ENCODE measurements at places on chromosomes 2 and 18. TPM values are rescaled to one million over a fixed set of nuclear protein-coding genes. Genes with fewer than 3 reads are reported as not detected.

FOSL2 gene
- 251 TPM for total RNA-seq

GAREM2 gene
- total RNA-seq, result 6.0 TPM

CYP1B1 gene
- 6.7 TPM for total RNA-seq

HADHB gene
- 64.2 TPM for total RNA-seq

CPO gene
- 0.32 TPM for total RNA-seq

RAX gene
- not detected for total RNA-seq

HADHA gene
- 83.8 TPM for total RNA-seq

SYT4 gene
- not detected for total RNA-seq

DUSP2 gene
- 24.2 TPM for total RNA-seq

SULT1C4 gene
- total RNA-seq, result not detected

STAT4 gene
- total RNA-seq, result 114 TPM

TUBB6 gene
- 0.70 TPM for total RNA-seq

FAM110C gene
- 2.4 TPM for total RNA-seq

MRPS5 gene
- 62.8 TPM for total RNA-seq

TCF7L1 gene
- total RNA-seq, result not detected

MYOM1 gene
- total RNA-seq, result 5.6 TPM

SLC35G4 gene
- not detected for total RNA-seq

ABCG8 gene
- not detected for total RNA-seq

TIGD1 gene
- 21.0 TPM for total RNA-seq

KRTCAP3 gene
- 27.1 TPM for total RNA-seq

ST8SIA5 gene
- total RNA-seq, result 0.02 TPM

EVA1A gene
- not detected for total RNA-seq

SCN3A gene
- total RNA-seq, result 0.08 TPM

PROC gene
- not detected for total RNA-seq

ZSWIM2 gene
- not detected for total RNA-seq

FKBP7 gene
- 1.4 TPM for total RNA-seq

PRLH gene
- not detected for total RNA-seq

ATP6V1C2 gene
- total RNA-seq, result not detected

STAT1 gene
- total RNA-seq, result 1,142 TPM

CHRNG gene
- total RNA-seq, result not detected

EPAS1 gene
- 10.3 TPM for total RNA-seq

CACNB4 gene
- total RNA-seq, result 0.58 TPM

SULT1C2 gene
- not detected for total RNA-seq

QPCT gene
- total RNA-seq, result 0.66 TPM

ADI1 gene
- 41.7 TPM for total RNA-seq

VIT gene
- total RNA-seq, result not detected

ADAM23 gene
- total RNA-seq, result 5.6 TPM

PLGLB2 gene
- total RNA-seq, result 6.5 TPM

LYPD6 gene
- not detected for total RNA-seq

VWA3B gene
- not detected for total RNA-seq

CXCR4 gene
- 762 TPM for total RNA-seq

MXD1 gene
- total RNA-seq, result 26.1 TPM

ERFE gene
- total RNA-seq, result 0.29 TPM

GPR39 gene
- not detected for total RNA-seq

BMPR2 gene
- total RNA-seq, result 33.1 TPM

SLC5A7 gene
- total RNA-seq, result not detected

ANTXR1 gene
- total RNA-seq, result not detected

TXNDC2 gene
- not detected for total RNA-seq

CBLN2 gene
- total RNA-seq, result not detected

NEU4 gene
- not detected for total RNA-seq
